ENCODE measurements at places on chromosomes 1 and 21.

DNA sequence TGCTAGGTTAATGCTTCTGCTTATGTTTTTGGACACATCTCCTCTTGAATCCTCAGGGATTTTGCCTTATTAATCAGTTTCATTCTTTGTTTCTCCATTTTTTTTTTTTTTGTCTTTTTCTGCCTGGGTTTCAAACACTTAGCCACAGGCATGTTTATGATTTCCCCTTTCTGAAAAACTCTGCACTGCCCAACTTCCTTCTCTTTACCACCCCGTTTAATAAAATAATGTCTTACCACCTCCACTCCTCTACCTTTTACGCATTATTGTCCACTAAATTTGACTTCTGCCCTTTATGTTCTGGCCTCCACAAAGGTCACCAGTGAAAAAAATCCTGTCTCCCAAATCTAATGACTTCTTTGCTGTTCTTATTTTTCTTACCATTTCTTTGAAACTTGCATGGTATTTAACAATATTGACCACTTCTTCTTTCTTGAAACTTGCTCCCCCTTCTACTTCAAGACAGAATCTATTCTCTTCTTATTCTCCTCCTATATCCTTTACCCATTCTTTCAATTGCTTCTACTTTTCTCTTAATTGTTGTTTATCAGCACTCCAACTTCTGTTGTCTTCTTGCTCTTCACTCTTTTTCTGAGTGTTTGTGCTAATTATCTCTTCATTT lies 150.3 kb downstream of the TNFSF18 start:
- no peak for DNase-seq

DNA sequence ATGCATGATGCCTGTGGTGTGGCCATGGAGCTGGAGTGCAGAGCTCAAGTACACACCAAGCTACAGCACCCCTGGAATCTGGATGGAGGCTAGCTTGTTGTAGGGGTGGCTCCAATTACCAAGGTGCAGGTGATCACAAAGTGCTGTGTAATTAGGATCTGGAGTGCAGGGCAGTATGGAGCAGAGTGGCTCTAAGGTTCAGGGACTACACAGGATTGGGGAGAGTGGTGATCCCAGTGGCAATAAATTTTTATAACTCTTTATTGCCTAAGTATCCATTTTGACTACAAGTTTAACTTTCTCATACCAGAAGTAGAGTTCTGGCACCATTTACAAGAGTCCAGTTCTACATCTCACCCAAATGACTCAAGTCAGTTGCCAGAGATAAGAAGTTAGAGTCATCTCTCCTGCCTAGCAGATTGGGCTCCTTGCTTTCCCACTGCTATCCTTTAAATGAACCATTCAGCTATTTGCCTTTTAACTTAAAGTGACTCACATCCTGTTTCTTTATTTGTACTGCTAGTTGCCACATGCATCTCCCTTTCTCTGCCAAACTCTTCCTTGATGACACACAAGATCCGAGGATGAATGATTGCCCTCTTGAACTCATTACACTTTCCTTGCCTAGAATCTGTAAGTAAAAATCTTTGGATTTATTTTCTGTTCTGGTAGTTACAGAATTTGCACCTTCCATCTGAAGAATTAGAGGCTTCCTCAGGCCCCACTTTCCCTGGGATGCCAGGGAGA lies 427.2 kb downstream of the KCNT2 start:
- DNase-seq = no peak

- DNase-seq = peak; percentile 34
These were observed 14.4 kb downstream of the TMPRSS3 start for GRCh38 chr21:42381347-42381984.

GRCh38 chr1:177145106-177146070 lies 19.1 kb downstream of the ASTN1 start:
- DNase-seq = no peak

- no peak for DNase-seq
These were observed 430.9 kb downstream of the LTN1 start for GRCh38 chr21:28561772-28562171.

DNA sequence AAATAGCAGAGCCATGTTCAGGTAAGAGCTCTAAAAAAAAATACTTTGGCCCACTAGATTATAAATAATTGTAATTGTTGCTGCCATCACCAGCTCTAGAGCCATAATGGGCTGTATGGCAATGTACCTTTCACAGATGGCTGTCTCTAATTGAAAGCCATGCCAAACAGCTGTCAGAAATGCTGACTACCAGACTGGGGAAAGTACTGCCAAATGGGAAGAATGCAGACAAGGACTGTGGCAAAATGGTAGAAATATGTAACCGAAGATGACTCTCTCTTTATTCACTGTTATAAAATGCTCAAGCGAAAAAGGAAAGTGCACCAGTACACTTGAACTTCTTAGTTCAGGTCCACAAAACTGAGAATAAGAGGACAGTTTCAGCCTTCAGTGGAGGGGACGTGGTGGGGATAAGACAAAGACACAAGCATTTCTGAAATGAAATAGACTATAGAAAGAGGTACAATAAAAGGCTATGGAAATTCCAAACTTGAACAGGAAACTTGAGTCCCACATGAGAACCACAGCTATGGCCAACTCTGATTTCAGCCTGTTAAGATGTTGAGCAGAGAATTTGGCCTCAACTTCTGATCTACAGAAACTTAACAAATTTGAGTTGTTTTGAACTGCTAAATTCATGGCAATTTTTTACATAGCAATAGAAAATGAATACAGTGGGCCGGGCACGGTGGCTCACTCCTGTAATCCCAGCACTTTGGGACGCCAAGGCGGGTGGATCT lies 46.5 kb upstream of the LPGAT1 start:
- no peak for DNase-seq

All from stimulated activated CD4-positive, alpha-beta T cell treated with anti-CD3 and anti-CD28 coated beads, Interleukin-2, amount 100 ng/mL, for 24 hours (primary cell).